ENCODE measurements at places on chromosomes 2 and 18.

DNA sequence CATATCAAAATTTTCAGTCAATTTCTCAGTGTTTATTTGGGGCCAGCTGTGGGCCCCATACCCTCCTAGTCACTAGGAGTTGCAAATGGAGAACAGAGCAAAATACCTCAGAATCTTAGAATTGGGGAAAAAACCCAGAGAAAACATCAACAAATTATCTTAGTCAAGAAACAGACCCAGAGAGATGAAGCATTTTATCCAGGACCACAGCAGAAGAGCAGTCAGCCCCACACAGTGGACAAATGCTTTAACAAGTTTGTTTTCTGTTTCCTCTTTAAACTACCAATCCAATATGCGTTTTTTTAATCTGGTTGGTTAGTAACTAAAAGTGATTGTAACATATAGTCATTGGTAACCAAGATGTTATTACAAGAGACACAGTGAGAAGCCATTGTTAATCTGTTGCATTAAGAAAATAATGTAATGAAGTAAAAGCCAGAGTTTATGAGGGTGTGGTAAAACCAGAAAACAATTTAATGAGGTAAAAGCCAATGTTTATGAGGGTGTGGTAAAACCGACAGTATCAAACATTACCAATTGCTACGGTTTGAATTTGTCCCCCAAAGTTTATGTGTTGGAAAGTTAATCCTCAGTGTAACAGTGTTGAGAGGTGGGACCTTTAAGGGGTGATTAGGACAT is 60.7 kb upstream of the COX7A2L start:
- no peak for DNase-seq

GRCh38 chr18:21262979-21263378 is 20.9 kb downstream of the GREB1L start:
- DNase-seq = no peak

GRCh38 chr2:19801367-19802080 is 100.3 kb downstream of the TTC32 start:
- peak; percentile 55 for DNase-seq

GRCh38 chr2:64463781-64464180 is 9.8 kb downstream of the LGALSL start:
- DNase-seq = no peak

- DNase-seq = no peak
Measured at GRCh38 chr18:52682260-52682659, 342.3 kb downstream of the DCC start.

DNA sequence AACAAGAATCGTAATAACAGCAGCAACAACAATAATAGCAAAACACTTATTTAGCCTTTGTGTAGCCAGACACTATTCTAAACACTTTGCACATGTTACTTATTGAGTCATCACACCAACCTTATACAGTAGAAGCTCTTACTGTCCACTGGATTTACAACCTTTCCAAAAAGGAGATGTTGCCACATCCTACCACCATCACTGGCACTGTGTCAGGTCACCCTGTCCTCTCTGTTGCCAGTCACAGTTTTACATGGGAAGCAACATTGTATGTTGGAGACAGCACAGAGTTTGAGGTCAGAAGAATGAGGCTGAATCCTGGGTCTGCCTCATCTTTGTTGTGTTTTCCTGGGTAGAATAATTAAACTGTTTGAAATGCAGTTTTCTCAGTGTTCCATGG is 201.4 kb upstream of the EPAS1 start:
- DNase-seq = no peak

DNA sequence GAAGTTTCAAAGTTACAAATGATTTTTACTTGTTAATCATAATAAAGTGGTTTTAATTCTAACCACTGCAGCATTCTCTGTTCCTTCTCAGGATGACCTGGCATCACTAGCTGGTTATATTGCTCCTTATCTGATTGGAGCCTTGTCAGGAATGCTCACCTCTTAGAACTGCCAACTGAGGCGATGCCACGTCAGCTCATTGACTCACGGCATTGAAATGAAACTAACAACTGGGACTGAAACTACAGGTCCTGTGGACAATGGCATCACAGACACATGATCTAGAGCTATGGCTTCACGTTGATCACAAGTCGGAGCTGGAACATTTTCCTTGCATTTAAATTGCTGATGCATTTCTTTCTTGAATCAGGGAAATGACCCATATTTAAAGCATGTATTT is 54.9 kb upstream of the MAP2 start:
- DNase-seq = peak; percentile 65

DNA sequence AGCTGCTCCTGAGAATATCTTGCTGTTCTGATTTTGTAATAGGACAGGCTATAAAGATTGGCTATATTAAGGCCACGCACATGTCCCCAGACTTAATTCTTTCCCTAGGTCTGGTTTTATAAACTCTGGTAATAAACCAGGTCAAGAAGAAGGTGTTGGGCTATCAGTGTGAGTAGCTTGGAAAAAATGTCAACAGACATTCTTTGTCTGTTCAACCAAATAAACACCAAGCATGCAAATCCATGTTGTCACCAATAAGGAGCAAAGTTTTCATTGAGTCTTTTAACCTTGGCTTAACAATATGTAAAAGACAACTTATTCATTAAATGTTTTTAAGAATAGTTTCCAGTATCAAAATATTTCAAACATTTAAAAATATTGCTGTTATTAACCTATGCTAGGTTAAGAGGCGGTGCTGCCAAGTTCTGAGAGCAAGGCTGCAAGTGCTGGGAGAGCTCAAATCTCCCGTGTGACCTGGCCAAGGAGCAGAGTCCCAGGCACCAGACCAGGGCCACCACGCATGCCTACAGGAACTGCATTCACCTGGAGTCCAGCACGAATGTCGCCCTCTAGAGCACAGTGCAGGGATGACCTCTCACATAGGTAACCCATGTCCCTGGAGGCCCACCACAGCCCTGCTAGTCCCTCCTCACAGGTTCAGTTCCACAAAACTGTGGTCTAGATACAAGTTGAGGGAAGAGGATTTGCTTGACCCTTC is 120.5 kb upstream of the POU3F3 start:
- DNase-seq = no peak

All from breast epithelium (tissue), 4 donors.